ENCODE measurements at places on chromosomes 7 and 10. TPM values are rescaled to one million over a fixed set of nuclear protein-coding genes. Genes with fewer than 3 reads are reported as not detected.

DNA sequence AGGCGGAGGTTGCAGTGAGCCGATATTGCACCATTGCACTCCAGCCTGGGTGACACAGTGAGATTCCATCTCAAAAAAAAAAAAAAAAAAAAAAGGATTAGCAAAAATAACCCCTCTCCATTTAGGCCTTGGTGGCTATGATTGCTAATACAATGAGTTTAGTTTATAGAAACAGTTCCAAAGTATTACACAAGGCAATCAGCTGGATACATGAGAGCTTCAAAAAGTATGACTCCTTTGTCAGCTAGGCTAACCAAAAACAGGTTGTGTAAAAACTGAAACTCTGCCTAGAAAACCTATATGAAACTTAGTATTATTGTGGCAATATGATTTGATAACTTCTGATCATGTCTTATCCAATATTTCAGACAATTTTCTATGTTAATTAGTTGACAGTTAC, 57.2 kb downstream of the SUGCT start:
- DNase-seq, result no peak

DNA sequence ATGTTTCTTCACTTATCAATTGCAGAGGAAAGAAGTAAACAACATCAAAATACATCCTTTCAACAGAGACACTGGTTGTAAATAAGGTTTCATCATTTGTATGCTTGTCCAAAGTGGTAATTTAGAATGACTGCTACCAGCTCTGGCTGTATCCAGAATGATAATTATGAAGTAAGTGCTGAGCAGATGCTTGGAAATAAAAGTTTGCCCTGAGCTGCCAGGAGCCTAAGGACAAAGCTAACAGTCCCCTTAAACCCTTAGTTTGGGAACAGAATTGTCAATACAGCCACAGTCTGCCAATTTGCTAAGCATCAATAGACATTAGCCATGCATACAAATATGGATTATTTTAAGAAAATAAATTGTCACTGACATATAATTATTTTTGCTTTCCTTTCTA, 147.0 kb upstream of the SLC13A1 start:
- DNase-seq, result no peak

The KDM7A gene
- 38.0 TPM for total RNA-seq

The MLXIPL gene
- 465 TPM for total RNA-seq

GRCh38 chr10:9853405-9854355, 1164.0 kb upstream of the CELF2 start:
- DNase-seq, result no peak

GRCh38 chr10:77190291-77190690, 447.3 kb downstream of the KCNMA1 start:
- no peak for DNase-seq

DNA sequence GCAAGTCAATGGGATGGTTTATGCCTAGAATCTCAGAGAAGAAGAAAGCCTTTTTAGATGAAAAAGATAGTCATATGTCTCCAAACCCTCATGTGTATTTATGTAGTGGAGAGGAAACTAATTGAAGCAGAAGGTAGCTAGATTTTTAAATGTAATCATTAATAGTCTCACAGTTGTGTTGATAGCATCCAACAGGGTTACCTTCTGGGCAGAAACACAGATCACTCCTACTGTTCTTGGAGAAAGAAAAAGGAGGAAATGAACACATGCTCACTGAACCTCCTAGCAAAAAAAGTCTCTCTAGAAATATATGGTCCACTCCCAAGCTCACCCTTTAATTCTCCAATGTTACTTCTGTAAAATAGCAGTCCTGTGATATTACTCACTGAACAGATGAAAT, 777.2 kb upstream of the C7orf33 start:
- DNase-seq, result no peak
